CD4-positive, alpha-beta T cell treated with Interleukin-17A for 4 hours (primary cell): ENCODE measurements at places on chromosomes 1 and 21.

DNA sequence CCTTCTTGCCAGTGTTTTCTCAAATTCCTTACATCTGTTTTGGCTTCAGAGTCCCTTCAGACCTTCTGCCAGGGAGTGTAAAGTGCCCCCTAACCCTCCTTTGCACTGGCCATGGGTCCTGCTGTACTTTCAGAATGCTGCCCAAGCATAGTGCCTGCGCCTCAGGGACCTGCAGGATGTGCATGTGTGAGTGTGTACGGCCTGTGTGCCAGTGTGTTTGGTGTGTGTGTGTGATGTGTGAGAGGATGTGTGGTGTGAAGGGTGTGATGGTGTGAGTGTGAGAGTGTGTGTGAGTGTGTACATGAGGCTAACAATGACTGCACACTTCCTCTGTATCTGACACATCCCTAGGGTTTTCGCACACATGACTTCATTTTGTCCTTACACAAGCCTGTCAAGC, 265.8 kb upstream of the RAB4A start:
- no peak for DNase-seq

- DNase-seq: peak; percentile 65
Observed at GRCh38 chr1:35505911-35506798, 51.0 kb downstream of the KIAA0319L start.

DNA sequence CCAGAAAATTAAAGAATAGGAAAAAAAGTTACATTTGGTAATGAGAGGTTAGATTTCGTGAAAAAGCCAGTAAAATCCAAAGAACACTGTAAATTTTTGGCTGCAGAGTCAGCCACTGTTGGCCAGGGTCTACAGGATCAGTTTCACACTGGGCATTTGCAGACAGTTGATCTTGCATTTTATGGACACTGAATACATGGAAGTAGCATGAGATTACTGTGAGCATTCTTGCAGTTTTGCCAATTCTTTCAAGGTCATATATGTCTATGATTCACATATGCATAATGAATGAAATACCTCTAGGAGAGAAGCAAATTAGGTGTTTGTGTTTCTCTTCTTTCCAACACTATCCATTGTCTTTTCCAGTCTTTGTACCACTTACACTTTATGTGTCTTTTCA, 200.8 kb upstream of the DPYD start:
- DNase-seq: no peak

GRCh38 chr1:112935461-112936111, 20.4 kb downstream of the SLC16A1 start:
- DNase-seq: no peak

DNA sequence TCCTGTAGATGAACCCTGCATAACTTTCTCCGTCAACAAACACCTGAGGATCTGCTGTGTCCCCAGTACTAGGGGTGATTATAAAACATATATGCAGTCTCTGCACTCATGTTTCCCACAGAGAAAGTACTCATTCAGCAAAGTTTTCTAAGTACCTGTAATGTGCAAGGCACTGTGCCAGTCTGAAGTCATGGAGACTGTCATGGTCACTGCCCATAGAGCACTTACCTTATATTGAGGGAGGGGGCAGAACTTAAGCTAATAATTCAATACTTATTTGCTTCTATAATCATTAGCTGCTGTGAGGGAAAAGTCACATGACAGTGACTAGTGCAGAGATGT, 41.2 kb downstream of the MAP3K21 start:
- DNase-seq: no peak

DNA sequence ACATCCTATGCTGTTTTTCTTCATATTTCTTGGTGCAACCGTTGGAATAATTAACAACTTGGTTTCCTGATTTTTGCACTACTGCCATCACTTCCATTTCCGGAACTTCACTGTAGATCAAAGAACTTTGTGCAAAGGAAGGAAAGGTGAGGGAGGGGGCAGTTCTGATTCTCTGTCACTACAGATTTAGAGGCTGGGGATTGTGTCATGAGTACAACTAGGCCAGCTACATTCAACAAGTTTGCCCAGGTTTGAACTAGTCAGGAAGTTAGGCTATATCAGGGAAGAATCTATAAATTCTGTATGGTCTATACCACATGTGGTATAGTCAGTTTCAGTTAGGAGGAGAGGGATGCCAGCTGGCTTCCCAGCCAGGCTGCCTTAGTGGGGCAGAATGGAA, 84.2 kb downstream of the RGL1 start:
- peak; percentile 7 for DNase-seq

GRCh38 chr1:232767305-232768074, 37.7 kb upstream of the MAP10 start:
- DNase-seq: no peak

GRCh38 chr1:195934817-195935553, 673.3 kb downstream of the KCNT2 start:
- no peak for DNase-seq

DNA sequence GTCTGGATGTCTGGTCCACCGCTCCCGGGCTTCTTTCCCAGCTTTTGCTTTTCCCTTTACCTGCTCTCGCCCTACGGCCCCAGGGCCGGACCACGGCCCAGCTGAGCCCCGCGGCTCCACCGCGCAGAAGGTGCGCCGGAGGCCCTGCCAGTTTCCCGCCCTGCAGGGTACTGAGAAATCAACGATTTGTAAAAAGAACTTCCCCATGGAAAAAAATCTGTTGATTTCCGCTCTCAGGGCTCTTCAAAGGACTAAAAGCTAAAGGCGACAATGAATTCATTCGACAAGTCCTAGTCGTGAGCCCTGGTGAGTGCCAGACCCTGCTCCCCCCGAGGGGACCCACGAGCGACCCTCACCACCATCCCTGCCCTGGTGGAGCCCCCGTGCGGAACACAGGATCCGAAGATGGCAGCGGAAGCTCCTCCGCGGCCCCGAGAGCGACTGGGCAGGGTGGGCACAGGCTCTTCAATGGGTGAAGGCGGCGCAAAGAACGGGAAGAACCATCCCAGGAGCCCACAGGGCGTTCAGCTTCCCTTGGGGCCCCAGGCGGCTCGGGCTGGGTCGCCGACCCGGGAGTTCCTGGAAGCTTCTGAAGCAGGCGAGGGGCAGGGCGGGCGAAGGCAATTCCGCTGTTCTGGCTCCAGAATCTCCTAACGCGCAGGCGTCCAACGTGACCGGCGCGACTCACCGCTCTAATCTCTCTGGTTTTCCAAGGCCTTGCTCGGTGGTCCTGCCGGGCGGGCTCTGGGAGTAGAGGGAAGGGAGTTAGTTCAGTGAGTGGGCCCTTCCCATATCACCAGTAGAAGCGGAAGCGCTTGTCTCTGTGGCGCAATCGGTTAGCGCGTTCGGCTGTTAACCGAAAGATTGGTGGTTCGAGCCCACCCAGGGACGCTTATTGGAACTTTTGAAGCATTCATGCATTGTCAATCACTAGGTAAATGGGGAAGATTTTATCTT, 6.6 kb upstream of the RNU1-2 start:
- DNase-seq: peak; percentile 73

GRCh38 chr1:167599957-167600581, 30.0 kb upstream of the RCSD1 start:
- peak; percentile 59 for DNase-seq
